Stimulated activated CD4-positive, alpha-beta T cell treated with anti-CD3 and anti-CD28 coated beads, Interleukin-4, amount 100 ng/mL, for 24 hours (primary cell): ENCODE measurements at places on chromosomes 3 and 15.

- no peak for DNase-seq
Measured at GRCh38 chr3:134752761-134753461, 42.1 kb upstream of the EPHB1 start.

GRCh38 chr15:90876046-90876445 lies 7.7 kb downstream of the FURIN start:
- no peak for DNase-seq

DNA sequence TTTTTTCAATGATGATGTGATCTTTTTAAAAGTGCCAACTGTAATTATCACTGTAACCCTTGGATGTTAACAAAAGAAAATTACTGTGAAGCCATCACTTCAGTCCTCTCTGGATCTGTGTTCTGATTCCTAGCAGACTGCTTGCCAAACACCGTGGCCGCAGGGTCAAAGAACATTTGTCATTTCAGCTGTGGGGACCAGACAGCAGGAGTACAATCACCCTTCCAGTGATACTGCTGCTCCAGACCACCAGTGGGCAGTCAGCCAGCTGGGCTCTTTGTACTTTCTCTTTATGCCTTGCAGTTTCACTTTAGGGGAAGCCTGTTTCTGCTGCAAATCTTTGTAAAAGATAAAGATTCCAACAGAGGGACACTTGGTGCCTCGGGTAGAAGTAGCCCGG lies 770.0 kb downstream of the GRM7 start:
- DNase-seq = no peak

DNA sequence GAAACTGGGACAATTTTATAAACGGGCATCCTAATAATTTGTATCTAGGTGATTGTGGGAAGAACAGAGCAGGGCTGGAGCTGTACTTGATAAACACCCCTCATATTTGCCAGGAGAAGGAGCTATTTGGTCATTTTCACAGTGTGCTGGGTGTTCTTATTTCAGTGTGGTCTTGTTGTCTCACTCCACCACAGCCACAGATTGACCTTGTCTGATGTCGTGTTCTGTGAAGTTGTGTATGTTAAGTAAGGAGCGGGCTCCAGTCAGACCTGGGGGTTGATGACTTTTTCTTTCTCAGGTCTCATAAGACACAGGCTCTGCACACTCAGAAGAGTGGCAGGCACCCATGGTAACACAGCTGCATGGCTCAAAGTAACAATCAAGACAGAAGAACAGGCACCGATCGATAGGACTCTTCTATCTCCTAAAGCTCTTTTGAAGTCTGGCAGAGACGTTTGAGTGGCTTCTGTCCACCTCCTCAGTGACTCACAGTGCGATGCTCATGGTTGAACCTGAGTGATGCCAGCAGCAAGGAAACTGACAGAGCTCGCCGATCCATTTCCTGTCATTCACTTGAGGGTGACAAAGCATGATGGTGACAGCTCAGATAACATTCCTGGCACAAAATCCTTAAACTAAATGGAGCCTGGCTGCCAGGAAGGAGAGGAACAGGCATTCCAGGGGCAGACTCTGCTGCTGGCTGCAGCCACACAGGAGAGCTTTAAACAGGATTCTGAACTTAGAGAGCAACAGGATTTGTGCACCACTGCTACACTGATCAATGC lies 20.8 kb downstream of the DPH3 start:
- DNase-seq = no peak

GRCh38 chr15:70092464-70093027 lies 5.2 kb downstream of the TLE3 start:
- DNase-seq = no peak
